CD4-positive, alpha-beta memory T cell (primary cell): ENCODE measurements at places on chromosomes 12 and 14. TPM values are rescaled to one million over a fixed set of nuclear protein-coding genes. Genes with fewer than 3 reads are reported as not detected.

SLC35F4 gene
- not detected for total RNA-seq

CYP46A1 gene
- total RNA-seq: 0.36 TPM

IL31 gene
- total RNA-seq: not detected

CMA1 gene
- total RNA-seq: not detected

GAS2L3 gene
- total RNA-seq: 0.55 TPM

KRT6C gene
- total RNA-seq: not detected

OR6C2 gene
- not detected for total RNA-seq

SLC38A4 gene
- total RNA-seq: not detected

TAS2R9 gene
- total RNA-seq: not detected

FAM90A1 gene
- total RNA-seq: not detected

RAD9B gene
- 2.1 TPM for total RNA-seq

TMEM63C gene
- total RNA-seq: 0.36 TPM

ARHGEF25 gene
- 0.47 TPM for total RNA-seq

DNA sequence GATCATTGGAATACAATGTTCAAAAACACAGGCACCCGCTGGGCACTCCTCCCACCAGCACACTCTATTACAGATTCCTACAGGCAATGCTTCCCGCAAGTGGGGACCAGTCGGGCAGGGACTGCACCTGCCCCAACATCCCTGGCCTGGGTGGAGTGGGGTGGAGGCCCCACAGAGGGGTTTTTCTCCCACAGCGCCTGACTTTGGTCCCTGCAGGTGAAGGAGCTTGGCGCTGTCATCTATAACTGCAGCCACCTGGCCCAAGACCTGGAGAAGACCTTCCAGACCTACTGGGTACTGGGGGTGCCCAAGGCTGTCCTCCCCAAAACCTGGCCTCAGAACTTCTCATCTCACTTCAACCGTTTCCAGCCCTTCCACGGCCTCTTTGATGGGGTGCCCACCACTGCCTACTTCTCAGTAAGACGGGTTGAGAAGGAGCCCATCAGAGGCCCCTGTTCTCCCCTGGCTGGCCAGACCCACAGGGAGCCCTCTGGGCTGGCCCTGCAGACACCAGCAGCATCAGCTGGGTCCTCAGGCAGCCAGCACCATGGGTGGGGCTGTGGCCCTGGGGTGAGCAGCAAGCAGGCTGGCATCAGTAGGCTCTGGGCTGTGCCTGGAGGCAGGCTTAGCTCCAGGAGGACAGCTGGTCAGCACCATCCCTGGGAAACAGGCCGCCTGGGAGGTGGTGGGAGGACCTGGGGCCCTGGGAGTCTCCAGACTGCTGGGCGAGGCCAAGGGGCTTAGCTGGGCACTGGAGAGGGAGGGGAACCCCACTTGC, 6.0 kb downstream of the PLD4 start:
- no peaks in the 10 kb centered on the region for H3K27me3 ChIP-seq
- no peaks in the 10 kb centered on the region for H3K4me1 ChIP-seq
- H3K36me3 ChIP-seq: no peaks in the 10 kb centered on the region
- no peak overlapping the region for H3K4me3 ChIP-seq
- no peak for DNase-seq

GRCh38 chr12:77560714-77561113, 270.0 kb upstream of the NAV3 start:
- H3K36me3 ChIP-seq: no peaks in the 10 kb centered on the region
- no peaks in the 10 kb centered on the region for H3K4me1 ChIP-seq
- no peak overlapping the region for H3K4me3 ChIP-seq
- no peak overlapping the region for H3K27ac ChIP-seq
- H3K27me3 ChIP-seq: no peaks in the 10 kb centered on the region

GRCh38 chr12:111826992-111827391, 15.0 kb upstream of the MAPKAPK5 start:
- H3K27ac ChIP-seq: no peak overlapping the region
- H3K36me3 ChIP-seq: no peaks in the 10 kb centered on the region
- no peak for DNase-seq
- no peak overlapping the region for H3K4me3 ChIP-seq
- H3K27me3 ChIP-seq: no peaks in the 10 kb centered on the region
- H3K4me1 ChIP-seq: no peaks in the 10 kb centered on the region

DNA sequence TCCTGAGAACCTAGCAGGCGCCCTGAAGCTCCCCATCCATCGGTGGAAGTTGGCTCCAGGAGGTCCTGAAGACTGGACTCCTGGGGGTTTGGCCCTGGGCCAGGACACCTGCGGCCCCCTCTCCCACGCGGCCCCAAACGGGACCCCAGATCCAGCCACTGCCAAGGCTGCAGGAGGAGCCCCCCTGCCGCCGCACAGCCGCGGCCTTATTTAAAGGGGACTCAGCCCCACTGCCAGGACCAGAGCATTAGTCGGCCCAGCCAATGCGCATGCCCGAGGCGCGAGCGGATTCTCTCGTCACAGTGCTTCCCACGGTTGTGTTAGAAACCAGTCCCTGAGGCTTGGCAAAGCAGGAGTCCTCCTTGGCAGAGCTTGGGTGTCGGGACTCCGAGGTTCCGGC, 775.2 kb upstream of the ALG10B start:
- H3K27me3 ChIP-seq: no peaks in the 10 kb centered on the region
- H3K27ac ChIP-seq: no peak overlapping the region
- no peaks in the 10 kb centered on the region for H3K36me3 ChIP-seq
- no peak for DNase-seq

GRCh38 chr12:120684523-120684932, 2.4 kb upstream of the MLEC start:
- no peak for DNase-seq
- no peaks in the 10 kb centered on the region for H3K36me3 ChIP-seq
- H3K27me3 ChIP-seq: no peaks in the 10 kb centered on the region
- H3K27ac ChIP-seq: no peak overlapping the region

DNA sequence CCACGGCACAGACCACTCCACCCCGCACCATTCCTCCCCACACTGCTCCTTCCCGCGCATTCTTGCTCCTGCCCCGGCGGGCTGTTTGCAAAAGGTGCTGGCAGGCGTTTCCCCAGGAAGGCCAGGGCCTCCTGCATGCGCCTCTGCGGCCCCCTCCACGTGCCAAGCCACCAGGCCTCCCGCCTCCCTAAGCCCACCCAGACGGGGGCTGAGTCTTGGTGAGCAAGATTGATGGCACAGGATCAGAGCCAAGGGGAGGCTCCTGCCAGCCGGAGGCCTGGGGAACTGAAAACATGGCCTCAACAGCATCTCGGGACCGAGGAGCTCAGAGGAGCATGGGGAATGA, 328.3 kb upstream of the DIO3 start:
- H3K4me3 ChIP-seq: no peak overlapping the region
- H3K4me1 ChIP-seq: no peaks in the 10 kb centered on the region
- H3K27ac ChIP-seq: no peak overlapping the region
- DNase-seq: no peak

- no peak overlapping the region for H3K4me3 ChIP-seq
- H3K4me1 ChIP-seq: peaks cover 10% of the 10 kb centered on the region
- DNase-seq: no peak
- H3K27ac ChIP-seq: no peak overlapping the region
- no peaks in the 10 kb centered on the region for H3K36me3 ChIP-seq
- no peaks in the 10 kb centered on the region for H3K27me3 ChIP-seq
These were observed 115.8 kb downstream of the CRADD start for GRCh38 chr12:93793007-93793406.

- DNase-seq: no peak
- peaks cover 60% of the 10 kb centered on the region for H3K4me1 ChIP-seq
- no peaks in the 10 kb centered on the region for H3K27me3 ChIP-seq
- H3K36me3 ChIP-seq: no peaks in the 10 kb centered on the region
These were observed 168.9 kb downstream of the VRK1 start for GRCh38 chr14:96965885-96966595.

DNA sequence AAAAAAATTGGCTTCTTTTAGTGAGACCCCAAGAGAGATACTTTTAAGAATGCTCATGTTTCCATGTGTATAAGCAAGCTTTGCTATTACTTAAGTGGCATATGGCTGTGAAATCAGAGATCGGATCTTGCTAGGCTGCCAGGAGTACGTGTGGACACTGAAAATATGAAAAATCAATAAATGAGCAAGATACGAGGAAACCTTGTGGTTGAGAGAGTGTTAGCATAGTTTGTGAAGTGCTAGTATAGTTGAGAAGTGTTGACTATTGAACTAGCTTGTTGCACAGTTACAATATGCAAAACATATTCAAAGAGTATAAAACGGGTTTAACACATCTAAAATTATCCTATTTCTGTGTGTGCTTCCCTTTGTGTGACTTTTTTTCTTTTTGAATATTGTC, 230.9 kb upstream of the NOVA1 start:
- H3K4me3 ChIP-seq: no peak overlapping the region
- no peak for DNase-seq

DNA sequence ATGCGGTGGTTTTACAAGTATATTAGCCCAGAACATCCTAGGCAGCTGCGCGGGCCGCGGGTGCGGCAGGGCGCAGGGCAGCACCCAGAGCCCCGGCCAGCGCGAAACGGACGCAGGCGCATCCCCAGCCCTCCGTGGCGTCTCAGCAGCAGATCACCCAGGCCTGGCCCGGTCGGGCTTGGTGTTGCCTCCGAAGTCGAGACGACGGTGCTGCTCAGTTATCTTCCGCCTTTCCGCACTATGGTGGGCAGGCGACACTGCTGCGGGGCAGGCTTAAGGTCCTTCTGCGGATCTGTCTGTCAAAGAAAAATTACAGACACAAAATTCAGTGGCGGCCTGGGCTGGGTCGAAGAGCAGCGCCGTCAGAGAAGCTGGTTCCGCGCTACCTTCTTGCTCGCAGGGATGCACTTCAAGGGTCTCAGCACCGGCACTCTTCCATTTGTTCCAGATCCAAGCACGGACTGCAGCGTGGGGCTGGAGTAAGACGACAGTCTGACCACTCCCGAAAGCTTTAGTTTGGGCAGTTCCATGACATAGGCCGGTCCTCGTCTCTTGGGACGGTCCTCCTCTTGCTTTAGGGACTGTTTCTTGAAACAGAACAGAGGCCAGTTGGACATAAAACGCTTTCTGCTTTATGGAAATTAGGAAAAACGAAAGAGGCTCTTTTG, 75.8 kb downstream of the MOK start:
- H3K4me3 ChIP-seq: no peak overlapping the region
- no peaks in the 10 kb centered on the region for H3K36me3 ChIP-seq
- H3K27ac ChIP-seq: no peak overlapping the region
- no peaks in the 10 kb centered on the region for H3K4me1 ChIP-seq
- DNase-seq: no peak
- H3K27me3 ChIP-seq: no peaks in the 10 kb centered on the region

DNA sequence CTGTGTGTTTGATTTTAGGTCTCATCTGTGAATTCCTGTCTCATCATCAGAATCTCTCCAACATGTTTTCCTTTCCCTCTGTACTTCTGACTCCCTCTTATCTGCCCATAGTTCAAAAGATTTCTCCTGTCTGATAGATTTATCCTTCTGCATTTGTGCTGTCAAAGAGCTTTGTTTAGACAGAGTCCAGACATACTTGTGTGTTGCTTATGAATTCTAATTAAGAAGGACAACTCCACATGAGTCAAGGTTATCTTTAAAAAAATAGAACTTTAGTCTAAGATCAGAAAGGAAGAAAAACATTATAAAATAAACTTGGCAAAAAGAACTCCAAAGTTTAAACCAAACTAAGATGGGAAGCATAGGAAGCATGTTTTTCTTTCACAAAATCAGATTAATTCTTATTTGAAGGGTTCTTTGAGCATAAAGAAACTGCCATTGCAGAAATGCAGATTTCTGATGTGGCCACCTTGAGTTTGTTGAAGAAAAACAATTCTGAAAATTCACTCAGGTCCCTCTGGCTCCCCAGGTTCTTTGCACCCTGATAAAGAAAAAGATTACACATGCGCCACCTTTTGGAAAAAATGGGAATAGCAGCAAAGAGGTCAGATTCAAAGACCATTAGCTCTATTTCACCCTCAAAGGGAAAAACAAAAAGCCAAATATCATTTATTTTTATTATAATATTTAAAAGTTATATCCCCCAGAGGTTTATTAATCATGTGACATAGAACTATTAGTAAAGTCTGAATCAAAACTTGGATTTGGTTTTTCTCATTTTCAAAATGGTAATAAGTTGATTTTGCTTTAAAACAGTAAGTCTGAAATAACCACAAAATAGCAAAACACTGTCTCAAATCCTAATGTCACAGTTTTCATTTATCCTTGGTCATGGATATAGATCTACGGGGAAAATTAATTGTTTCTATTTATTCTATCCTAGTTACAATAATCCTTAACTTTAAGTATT, 143.7 kb upstream of the DCN start:
- DNase-seq: peak; percentile 31
- no peaks in the 10 kb centered on the region for H3K27me3 ChIP-seq

GRCh38 chr14:23351681-23352505, 794 bp downstream of the SLC22A17 start:
- peaks cover 7% of the 10 kb centered on the region for H3K4me1 ChIP-seq
- no peak overlapping the region for H3K4me3 ChIP-seq
- H3K36me3 ChIP-seq: no peaks in the 10 kb centered on the region
- H3K27me3 ChIP-seq: peaks cover 4% of the 10 kb centered on the region
- DNase-seq: peak; percentile 4

- no peaks in the 10 kb centered on the region for H3K4me1 ChIP-seq
- no peaks in the 10 kb centered on the region for H3K36me3 ChIP-seq
- no peaks in the 10 kb centered on the region for H3K27me3 ChIP-seq
- no peak overlapping the region for H3K4me3 ChIP-seq
- DNase-seq: no peak
These were observed 56.2 kb upstream of the CCDC198 start for GRCh38 chr14:57549765-57550420.

GRCh38 chr12:131818821-131819585, 9.2 kb upstream of the MMP17 start:
- H3K36me3 ChIP-seq: no peaks in the 10 kb centered on the region
- no peak overlapping the region for H3K27ac ChIP-seq
- H3K27me3 ChIP-seq: no peaks in the 10 kb centered on the region

DNA sequence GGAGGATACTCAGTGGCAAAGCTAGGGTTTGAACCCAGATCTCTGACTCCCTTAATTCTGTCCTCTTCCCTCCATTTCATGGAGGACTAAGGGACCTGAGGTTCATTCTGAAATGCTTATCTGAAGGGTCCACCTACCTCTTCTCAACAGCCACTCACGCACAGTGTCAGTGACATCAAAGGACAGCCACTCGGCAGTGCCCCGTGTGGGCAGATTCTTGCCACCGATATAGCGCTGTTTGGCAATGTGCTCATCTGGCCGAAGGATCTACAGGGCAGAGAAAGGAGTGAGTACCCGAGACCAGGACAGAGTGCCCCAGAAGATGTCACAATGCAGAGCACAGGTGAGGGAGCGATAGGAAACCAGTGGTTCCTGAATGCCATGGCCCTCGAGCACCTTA, 10.8 kb downstream of the TGFB3 start:
- no peak overlapping the region for H3K4me3 ChIP-seq
- DNase-seq: no peak
- H3K36me3 ChIP-seq: no peaks in the 10 kb centered on the region

DNA sequence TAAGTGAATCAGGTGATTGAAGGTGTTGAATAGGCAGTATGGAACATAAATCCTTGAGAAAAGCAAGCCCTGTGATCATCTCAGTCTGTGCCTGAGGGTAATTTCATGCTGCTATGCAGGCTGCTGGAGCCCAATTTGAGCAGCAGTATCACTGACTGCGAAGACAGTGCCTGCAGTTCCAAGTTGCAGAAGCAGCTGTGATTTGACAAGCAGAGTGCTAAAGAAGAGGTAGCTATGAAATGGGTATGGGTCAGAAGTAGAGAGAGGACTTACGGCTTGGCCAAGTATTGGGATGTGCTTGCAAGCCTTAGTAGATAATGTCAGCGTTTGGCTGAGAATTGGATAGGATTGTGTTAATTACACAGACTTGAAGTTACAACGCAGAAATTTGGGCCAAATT, 22.5 kb downstream of the PIK3C2G start:
- no peaks in the 10 kb centered on the region for H3K36me3 ChIP-seq
- H3K27me3 ChIP-seq: no peaks in the 10 kb centered on the region
